ENCODE measurements at places on chromosomes 13 and 19.

GRCh38 chr19:51078104-51078503, 4.6 kb downstream of the KLK14 start:
- no peak overlapping the region for H3K27ac ChIP-seq
- no peak for DNase-seq
- no peaks in the 10 kb centered on the region for H3K4me1 ChIP-seq
- H3K27me3 ChIP-seq, result peaks cover 23% of the 10 kb centered on the region
- no peak overlapping the region for H3K4me3 ChIP-seq

DNA sequence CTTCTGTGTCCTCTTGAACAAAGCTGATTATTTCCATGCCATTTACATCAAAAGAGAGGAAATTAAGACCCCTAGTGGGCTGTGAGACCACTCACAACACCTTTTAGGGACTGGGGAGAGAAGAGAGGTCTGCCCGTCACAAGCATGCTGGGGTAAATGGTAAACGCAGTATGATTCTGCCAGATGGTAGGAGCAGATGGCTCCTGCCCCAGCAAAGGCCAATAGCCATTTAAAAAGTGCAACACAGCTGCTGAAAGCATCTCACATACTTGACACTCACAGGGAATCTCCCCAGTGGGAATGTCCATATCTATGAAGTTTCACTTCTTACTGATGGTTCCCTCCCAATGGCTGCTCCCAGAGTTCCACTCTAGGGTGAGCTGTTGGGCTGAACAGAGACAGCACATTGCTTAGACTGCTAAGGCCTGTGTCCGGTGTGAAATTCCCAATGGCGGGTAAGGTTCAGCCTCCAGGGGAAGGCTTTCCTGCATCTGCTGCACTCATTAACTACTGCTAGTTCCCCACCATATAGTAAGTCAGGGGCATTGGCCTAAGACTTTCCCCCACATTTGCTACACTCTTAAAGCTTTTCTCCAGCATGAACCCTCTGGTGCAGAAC, 7.4 kb downstream of the ZNF671 start:
- peaks cover 81% of the 10 kb centered on the region for H3K36me3 ChIP-seq
- peaks cover 1% of the 10 kb centered on the region for H3K4me1 ChIP-seq
- H3K27me3 ChIP-seq, result no peaks in the 10 kb centered on the region
- DNase-seq, result no peak

GRCh38 chr13:28743020-28743419, 24.2 kb upstream of the SLC46A3 start:
- no peaks in the 10 kb centered on the region for H3K36me3 ChIP-seq
- H3K27ac ChIP-seq, result no peak overlapping the region
- H3K27me3 ChIP-seq, result no peaks in the 10 kb centered on the region
- no peak overlapping the region for H3K4me3 ChIP-seq
- DNase-seq, result no peak

DNA sequence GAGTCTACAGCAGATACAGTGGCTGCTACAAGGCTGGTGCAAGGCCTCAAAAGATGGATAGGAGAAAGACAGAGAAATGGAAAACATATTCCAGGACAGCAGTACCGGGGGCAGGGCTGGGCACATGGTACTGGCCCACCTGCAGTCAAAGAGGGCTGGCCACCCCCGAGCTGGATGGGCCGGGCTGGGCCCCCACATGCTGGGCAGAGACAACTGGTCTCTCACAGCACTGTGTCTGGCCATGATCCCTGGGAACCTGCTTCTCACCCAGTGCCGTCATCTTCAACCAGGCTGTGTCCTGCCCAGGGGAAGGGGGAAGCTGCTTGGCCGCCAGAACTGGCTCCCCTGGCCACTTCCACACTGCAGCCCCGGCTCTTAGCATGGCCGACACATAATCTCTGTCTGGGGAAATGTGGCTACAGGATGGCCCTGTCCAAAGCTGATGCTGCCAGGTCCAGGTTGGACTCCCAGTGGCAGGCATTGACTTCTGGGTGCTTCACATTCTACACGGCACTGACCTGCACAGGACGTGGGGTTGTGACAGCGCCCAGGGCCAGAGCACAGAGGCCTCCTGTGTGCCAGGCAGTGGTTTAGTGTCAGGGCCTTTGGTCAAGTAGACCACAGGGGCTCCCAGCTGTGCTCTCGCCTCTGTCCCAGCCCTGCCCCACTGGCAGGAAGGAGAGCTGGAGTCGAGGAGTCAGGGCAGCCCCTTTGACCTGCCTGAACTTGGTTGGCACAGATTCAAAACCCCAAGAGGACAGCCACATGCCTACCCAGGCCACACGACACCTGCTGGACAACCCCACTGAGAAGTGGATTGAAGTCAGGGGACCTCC, 21.7 kb downstream of the PEPD start:
- no peaks in the 10 kb centered on the region for H3K27me3 ChIP-seq
- no peak for DNase-seq
- H3K4me3 ChIP-seq, result no peak overlapping the region
- H3K4me1 ChIP-seq, result peaks cover 14% of the 10 kb centered on the region
- no peak overlapping the region for H3K27ac ChIP-seq

- H3K4me1 ChIP-seq, result peaks cover 6% of the 10 kb centered on the region
- no peaks in the 10 kb centered on the region for H3K27me3 ChIP-seq
- no peak for DNase-seq
- no peak overlapping the region for H3K4me3 ChIP-seq
- H3K27ac ChIP-seq, result peak overlapping the region; percentile 82
Observed at GRCh38 chr19:752652-753517, 2.0 kb downstream of the MISP start.
